Stimulated activated effector memory CD8-positive, alpha-beta T cell treated with anti-CD3 and anti-CD28 coated beads, Interleukin-12 subunit alpha, Interleukin-12 subunit beta, amount 100 ng/mL, for 72 hours (primary cell): ENCODE measurements at places on chromosomes 7 and 10.

DNA sequence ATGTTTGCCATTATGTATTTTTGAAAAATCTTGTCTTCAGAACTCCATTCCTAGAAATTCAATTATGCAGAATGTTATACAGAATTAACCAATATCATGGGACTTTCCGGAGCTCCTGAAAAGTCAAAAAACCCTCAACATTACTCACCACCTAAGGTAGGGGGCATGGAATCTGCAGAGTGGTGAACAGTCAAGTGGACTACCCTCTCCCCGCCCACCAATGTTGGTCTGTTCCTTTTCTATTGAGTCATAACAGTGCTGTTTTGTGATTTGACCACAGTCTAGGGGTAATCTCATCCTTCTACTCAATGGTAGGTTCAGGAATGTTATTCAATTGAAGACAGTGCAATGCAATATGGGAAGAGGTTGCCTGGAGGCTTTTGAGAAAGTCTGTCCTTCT, 130.5 kb upstream of the HABP2 start:
- DNase-seq: no peak

DNA sequence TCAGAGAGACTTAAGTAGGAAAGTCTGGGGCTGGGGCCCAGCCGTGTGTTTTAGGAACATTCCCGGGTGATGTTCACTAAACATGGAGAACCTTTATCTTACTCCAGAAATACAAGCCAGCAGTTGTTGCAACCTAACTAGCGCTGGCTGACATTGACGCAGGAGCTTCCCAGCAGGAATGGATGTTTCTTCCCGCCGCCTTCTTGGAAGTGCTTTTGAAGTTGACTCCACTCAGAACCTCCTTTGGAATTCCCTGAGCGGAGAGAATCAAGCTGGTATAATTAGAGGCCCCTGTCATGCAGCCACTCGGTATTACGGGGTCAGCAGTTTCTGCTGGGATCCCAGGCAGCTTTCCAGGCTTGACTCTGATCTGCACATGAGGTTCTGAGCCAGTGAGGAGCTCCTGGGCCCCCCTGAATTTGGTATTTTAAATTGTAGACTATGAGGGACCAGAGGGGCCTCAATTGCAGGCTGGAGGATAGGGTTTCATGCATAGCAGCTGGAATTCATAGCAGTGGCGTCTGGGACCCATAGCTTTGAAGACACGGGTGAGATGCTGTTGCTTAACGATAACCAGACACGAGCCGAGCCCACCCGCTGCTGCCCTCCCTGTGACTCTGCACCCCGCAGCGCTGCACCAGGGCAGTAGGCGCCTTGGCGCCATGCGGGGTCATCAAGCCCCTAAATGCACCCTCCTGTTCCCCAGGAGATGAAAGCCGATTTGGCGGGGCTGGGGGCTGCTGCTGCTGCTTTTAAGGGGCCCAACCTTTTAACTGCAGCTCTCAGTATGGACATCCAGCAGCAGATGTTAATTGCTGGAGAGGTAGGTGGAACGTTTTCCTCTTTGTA, 61.8 kb downstream of the EEPD1 start:
- no peak for DNase-seq

DNA sequence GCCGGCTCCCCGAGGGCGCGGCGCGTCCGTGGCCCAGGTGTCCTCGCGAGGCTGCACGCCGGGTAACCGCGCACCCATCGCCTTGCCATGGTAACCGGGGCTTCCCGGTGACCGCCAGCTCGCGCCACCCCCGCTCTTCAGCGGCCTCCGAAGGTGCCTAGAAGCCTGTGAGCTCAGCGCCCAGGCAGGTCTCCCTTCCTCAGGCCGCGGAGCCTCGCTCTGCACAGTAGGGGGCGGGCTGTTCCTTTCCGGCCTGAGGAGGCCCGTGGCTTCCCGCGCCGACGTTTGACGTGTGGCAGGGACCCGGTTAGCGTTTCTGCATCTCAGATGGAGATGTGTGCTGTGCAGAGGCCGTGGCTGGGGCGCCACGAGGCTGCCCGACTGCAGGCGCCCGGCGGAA, 117.1 kb downstream of the DYNC2I1 start:
- peak; percentile 68 for DNase-seq

DNA sequence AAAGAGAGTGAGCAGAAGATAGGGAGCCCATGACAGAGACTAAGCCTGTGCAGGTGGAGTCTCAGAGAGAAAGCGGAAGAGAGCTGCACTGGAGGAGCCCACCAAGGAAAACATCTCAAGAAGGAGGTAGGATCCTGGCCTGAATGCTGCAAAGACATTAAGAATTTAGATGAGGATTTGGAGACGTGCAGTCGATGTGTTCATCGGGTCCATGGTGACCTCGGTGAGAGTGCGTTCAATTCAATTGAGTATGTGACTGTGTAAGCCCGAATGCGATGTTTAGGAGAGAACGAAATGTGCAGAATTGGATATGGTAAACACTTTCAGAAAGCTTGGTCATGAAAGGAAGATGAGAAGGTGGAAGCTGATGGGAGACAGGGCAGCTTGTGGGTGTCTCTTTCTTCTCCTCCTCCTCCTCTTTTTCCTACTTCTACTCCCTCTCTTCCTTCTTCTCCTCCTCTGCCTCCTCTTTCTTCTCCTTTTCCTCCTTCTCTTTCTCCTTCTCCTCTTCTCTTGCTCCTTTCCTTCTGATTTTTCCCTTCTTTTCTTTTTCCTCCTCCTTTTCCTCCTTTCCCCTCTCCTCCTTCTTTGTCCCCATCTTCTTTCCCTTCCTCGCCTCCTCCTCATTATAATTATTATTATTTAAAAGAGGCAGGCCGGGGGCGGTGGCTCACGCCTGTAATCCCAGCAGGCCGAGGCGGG, 276.0 kb downstream of the RPS24 start:
- no peak for DNase-seq

DNA sequence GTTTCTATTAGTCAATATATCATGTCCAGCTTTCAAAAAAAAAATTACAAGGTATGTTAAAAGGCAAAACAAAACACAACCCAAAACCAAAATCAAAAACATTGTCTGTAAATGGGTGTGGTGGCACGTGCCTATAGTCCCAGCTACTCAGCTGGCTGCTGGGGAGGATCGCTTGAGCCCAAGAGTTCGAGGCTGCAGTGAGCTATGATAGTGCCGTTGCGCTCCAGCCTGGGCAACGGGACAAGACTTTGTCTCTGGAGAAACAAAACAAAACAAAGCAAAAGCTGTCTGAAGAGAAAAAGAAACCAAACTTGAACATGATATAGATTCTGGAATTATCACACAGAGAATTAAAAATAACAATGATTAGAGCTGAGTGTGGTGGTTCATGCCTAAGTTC, 10.3 kb upstream of the CPA5 start:
- no peak for DNase-seq

- no peak for DNase-seq
These were observed 983 bp downstream of the TNRC18 start for GRCh38 chr7:5422396-5423305.

- DNase-seq: no peak
These were observed 13.1 kb downstream of the CSGALNACT2 start for GRCh38 chr10:43151371-43151770.

DNA sequence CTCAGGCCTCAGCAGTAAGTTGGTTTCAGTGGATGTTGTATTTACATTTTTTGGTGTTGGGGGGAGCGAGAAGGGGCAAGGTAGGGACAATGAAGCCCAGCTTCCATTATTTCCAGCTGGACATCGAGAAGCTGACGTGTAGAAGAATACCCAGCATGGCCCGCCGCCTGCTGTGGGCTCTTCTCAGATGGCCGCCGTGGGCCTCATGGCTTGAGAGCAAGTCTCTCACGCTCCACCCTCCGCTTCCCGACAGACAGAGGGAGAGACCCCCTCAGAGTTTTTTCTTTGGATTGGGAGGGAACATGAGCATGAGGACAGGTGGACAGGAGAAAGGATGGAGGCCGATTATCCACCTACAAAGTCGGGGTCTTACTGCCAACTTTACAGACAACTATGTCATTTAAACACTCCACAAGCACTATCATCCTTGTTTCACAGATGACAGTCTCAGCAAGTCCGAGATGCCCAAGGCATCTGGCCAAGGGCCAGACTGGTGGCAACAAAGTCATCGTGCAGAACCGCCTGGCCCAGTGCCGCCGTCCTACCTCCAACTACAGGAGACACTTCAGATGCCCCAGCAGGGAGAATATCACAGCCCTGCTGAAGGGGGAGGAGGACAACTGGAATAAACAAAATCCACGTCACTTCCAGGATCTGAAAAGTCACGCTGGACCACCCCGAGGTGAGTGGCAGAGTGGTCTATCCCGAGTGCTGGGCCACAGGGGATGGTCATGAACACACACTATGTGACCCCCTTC, 195.9 kb downstream of the DIP2C start:
- DNase-seq: no peak

GRCh38 chr7:83119026-83119382, 43.7 kb downstream of the PCLO start:
- DNase-seq: no peak

- DNase-seq: no peak
These were observed 213.9 kb downstream of the MAD1L1 start for GRCh38 chr7:2018569-2019460.

- no peak for DNase-seq
These were observed 71.1 kb upstream of the ABLIM1 start for GRCh38 chr10:114729103-114729659.

DNA sequence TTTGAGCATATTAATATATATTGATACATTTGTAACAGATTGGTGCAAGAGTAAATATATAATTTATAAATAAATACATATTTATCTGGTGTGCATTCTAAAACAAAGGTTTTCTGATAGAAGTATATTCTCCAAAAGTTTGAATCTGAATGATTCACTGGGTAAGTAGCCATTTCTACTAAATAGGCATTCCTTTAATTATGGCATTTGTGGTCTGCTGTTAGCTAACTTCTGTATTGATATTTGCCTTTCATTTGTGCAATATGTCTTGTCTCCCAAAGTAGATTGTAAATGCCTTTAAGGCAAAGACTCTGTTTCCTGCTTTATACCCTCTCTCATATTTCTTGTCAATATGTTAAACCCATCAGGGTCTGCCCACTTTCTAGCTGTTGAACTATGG, 11.1 kb upstream of the ARID5B start:
- DNase-seq: no peak

- DNase-seq: no peak
These were observed 304.0 kb downstream of the ZEB1 start for GRCh38 chr10:31622978-31623377.

DNA sequence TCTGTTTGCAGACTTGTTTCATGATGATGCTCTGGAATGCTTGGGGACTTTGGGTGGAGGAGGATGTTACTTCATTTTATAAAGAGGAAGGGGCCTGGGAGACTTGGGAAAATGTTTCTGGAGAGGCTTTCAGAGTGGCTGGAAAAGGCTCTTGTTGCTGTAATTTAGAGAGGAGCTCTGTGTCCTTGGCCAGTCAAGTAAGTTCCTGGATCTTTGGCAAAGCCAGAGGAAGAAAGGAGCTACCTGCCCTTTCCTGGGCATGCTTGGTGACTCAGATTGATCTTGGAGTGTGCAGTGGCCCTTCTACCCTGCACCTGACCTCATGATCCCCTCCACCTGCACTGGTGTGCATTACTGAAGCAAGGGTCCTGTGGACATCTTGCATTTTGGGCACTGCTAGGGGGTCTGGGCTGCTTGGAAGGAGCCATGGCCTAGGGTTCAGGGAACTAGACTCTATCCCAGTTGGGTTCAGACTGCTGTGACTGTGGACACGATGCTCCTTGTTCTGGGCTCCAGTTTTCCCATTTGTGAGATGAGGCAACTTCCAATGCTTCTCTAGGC, 56.1 kb downstream of the ADCYAP1R1 start:
- DNase-seq: no peak

GRCh38 chr10:77909749-77910375, 16.7 kb downstream of the DLG5 start:
- DNase-seq: no peak

DNA sequence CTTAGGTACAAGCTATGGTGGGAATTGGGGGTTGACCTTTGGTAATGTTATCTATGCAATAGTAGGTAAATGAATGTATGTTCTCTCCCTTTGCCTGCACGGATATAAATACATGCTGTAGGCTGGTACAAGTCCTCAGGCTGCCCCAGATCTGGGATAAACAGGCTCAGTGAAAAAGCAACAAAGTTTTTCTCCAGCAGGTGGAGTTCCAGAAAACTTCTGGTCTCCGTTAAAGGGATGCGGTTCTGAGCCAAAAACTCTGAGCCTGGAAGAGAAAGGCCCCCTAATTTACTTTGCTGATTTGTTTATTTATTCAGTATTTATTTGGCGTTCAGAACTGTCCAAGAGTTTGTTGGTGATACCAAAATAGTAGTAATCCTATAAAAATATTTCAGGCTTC, 204.7 kb downstream of the ADRA2A start:
- no peak for DNase-seq

DNA sequence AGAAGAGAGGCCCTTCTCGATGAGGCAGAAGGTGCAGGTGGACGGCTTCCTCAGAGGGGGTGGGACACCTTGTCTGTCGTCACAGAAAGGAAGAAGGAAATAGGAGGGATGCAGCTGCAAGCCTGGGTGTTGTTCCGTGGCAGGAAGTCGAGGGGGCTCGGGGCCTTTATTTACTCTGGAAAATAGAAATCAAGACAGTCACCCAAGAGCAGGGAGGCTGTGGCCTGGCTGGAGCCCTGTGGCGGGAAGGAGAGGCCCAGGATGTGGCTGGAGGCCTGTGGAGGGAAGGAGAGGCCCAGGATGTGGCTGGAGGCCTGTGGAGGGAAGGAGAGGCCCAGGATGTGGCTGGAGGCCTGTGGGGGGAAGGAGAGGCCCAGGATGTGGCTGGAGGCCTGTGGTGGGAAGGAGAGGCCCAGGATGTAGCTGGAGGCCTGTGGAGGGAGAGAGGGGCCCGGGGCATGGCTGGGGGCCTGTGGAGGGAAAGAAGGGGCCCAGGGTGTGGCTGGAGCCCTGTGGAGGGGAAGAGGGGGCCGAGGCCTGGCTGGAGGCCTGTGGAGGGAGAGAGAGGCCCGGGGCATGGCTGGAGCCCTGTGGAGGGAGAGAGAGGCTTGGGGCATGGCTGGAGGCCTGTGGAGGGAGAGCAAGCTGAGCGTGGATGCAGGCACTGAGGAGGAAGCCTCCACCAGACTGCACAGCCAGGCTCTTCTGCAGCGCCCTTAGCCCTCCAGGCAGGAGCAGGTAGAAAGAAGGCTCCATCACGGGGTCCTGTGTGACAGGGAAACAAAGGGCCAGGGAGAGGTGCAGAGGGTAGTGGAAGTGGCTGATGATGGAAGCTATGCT, 97.3 kb upstream of the SFMBT2 start:
- DNase-seq: peak; percentile 77

- no peak for DNase-seq
These were observed 205.2 kb downstream of the GLRX3 start for GRCh38 chr10:130341356-130341755.
